ENCODE measurements at places on chromosomes 16 and 17.

GRCh38 chr16:56298116-56298515 is 106.8 kb downstream of the GNAO1 start:
- no peak for DNase-seq

- no peak for DNase-seq
Measured at GRCh38 chr17:28500712-28501379, 5.3 kb upstream of the FOXN1 start.

- peak; percentile 97 for DNase-seq
Measured at GRCh38 chr16:54286366-54287130, at the start of gene IRX3. IRX3 (minus strand) TSS chr16:54286787; CDS start chr16:54286050, 737 bp downstream.

DNA sequence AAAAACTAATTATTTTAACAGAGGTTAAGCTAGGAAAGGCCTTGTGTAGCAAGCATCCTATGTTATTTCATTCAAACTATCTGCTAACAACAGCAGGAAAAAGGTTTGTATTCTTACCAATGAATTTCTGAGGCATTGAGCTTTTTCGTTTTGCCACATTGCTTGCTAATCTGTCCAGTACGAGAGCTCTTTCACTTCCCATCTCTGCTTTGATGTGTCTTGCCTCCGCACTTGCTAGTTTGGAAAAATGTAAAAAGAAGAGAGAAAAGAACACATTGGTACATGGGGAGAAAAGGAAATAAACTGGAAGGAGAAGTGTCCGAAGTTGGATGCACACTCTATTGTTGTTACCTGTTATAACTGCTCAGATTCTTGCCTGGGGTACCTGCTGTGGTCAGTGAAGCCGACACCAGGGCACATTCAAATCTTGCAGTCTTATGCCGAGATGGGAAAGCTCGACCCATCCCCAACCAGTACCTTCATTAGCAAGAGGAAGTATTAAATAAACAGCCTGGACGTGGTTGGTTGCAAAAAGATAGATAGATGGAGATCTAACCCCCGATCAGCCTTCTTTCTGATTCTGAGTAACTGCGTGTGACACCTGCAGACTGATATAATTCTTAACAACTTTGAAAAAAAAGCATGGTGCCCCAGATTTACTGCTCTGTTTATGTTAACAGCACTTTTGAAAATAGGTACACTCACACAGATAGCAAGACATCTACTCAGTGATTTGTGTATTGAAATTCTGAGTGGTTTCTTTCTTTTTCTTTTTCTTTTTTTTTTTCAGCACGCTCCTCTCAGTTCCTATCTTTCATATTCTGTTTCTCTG is 40.0 kb downstream of the GRB7 start:
- no peak for DNase-seq

DNA sequence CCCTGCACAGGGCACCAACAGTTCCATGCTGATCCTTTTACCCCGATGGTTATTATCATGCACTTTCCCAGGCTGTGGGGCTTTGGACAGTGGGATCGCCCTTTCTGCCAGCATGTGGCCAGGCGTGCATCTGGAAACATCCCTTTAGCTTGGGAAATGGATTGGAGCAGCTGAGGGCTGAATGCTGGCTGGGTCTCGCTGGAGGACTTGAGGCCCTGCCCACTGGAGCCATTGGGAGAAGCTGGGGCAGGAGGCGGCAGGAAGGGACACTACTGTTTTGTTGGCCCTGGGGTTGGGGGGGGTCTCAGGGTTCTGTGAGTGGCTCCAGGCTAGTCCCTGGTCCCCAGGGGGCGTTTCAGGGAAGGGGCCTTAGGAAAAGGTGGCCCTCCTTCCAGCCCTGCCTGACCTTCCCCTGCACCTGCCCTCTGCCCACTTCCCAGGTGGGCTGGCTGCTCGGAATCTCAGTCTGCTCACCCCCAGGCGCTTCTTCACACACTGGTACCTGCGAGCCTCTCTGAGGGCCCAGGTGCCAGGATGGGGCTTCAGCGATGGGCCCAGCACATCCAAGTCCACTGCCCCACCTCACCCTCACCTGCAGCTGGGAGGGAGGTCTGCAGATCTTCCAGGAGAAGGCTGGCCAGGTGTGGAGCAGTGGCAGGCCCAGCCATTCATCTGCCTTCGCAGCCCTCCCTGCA is 1.6 kb upstream of the ADGRG3 start:
- no peak for DNase-seq

DNA sequence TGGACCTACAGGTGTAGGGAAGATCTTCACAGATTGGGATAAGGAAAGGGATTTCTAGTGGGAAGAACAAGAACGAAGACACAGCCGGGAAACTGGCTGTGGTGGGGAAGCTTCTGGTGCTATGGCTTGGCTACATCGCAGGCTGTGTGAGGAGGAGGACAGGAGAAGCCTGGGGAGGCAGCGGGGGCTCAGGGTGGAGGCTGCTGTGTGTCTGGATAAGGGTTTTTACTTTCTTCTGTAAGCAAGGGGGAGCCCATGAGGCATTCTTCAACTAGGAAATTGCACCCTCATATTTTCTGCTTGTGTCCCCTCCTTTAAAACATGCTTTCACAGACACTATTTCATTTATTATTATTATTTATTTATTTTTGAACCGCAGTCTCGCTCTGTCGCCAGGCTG is 2.9 kb upstream of the RHBDF2 start:
- no peak for DNase-seq

- DNase-seq, result peak; percentile 88
Measured at GRCh38 chr17:81599719-81600486, 37.0 kb downstream of the NPLOC4 start.
